ENCODE measurements at places on chromosomes 1 and 21.

DNA sequence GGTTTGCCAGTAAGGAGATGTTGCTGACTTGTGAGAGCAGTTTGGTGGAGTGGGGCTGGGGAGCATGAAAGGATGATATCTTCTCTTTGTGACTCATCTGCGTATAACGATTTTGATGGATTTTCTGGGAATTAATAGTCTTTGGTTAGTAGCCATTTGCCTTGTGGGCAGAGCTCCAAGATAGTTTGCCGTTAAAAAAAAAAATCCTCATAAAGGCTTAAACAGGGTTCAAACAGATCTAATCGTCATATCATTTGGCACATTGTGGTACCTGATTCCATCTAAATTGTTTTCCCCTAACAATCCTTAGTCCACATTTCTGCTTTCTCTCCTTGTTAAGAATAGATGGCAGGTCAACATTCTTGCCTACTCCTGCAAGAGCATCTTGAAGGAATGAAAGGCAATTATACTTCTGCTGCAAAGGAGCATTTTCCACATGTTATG, 168.0 kb downstream of the PPP1R12B start:
- no peak for DNase-seq

DNA sequence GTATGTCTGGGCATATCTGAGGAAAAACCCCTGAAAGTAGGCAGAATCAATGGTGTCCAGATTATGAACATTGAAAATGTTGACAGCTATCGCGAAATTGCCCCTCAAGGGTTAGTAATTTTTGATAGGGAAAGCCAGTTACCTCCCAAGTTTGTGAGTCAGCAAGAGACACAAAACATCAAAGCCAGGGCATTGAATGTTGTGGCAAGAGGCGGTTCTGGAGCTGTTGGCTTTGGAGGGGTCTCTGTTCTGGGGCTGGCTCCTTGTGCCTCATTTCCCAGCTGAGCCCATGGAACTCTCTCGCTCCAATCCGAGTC, 10.6 kb upstream of the S100A11 start:
- no peak for DNase-seq

GRCh38 chr1:226589008-226589733, 40.6 kb downstream of the STUM start:
- DNase-seq, result peak; percentile 43

GRCh38 chr1:224425279-224425884, 9.2 kb downstream of the WDR26 start:
- DNase-seq, result no peak

DNA sequence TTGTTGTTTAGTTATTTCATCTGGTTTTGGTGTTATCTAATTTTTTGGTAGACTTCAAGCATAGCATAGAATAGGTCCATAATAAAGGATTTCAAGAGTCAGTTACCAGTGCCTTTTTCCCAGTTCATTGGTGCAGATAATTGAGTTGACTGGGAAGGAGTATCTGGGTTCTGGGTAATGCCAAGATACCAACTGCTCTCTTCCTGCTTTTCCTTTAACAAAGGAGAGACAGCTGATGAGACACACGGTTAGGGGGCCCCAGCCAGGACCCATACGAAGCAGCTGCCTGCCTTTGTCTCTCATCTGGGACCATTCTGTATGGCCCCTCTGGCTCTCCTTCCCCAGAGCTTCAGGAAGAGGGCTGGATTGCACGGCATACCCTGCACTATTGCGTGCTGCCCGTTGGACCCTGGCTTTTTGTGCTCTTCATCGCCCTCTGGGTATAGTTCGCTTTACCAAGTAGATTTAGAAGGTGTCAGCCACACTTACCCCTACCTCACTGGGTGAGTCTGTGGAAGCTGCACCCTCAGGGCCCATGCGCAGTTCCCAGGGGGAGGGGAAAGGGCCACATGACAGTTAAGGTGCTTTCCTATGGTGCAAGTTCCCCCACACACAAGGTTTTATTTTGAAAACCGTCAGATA, 7.0 kb downstream of the NAV1 start:
- DNase-seq, result no peak

- peak; percentile 83 for DNase-seq
Measured at GRCh38 chr1:112358798-112359408, 37.1 kb upstream of the CTTNBP2NL start.

DNA sequence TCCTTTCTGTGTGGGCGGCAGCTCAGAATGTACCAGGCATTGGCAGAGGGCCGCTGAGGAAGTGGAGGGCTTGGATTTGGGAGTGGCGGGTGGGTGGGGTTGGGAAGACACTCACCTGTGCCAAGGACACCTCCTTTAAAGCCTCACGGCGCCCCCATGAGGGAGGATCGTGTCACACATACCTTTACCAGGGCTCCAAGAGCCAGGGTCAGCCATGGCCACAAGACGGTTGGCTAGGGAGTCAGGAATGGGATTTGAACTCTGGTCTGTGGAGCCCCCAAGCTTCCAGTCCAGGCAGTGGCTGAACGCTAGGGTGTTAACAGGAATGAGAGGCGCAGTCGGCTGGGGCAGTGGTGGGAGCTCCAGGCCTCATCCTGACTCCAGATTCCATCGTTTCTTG, 4.6 kb downstream of the NBL1 start:
- DNase-seq, result no peak

GRCh38 chr1:198929961-198930599, 291.2 kb downstream of the PTPRC start:
- DNase-seq, result no peak

- DNase-seq, result no peak
Measured at GRCh38 chr1:211320980-211321379, 5.7 kb upstream of the TRAF5 start.

DNA sequence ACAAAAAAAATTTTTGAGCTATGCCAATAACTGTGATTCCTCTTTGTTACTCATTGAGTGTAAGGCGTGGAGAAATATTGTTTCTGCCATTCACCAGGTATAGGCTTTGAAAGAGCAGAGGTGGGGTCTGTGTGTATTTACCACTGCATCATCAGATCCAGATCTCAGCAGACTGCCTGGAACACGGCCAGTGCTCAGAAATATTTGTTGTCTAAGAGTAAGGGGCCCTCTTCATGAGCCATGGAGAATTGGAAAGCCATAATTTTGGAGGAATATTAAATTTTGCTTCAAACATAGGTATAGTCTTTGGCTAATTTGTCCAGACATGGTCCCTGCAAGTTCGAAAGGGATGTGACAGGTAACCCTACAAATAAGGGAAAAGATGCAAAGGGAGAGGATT, 231.3 kb upstream of the IRF2BP2 start:
- no peak for DNase-seq

DNA sequence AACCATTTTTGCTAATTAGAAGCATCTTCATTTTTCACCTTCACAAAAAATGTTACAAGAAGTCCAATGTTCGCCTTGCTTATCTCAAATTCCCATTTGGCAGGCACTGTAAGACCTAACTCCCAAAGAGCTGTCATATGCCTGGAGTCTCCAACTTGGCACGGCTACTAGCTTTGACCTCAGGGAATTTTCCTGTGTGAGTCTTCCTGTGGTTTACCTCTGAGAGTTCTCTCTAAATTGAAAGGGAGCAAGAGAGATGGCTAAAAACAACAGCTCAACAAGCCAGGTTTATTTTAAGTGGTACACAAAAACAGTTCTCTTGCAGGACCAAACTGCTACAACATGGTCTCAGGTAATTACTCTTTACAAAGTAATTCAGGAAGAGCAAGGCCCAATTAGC, 756.0 kb upstream of the ADGRL2 start:
- no peak for DNase-seq

- no peak for DNase-seq
Measured at GRCh38 chr1:216210081-216210480, 213.2 kb downstream of the USH2A start.

GRCh38 chr1:48803474-48803873, 26.8 kb upstream of the BEND5 start:
- DNase-seq, result no peak

DNA sequence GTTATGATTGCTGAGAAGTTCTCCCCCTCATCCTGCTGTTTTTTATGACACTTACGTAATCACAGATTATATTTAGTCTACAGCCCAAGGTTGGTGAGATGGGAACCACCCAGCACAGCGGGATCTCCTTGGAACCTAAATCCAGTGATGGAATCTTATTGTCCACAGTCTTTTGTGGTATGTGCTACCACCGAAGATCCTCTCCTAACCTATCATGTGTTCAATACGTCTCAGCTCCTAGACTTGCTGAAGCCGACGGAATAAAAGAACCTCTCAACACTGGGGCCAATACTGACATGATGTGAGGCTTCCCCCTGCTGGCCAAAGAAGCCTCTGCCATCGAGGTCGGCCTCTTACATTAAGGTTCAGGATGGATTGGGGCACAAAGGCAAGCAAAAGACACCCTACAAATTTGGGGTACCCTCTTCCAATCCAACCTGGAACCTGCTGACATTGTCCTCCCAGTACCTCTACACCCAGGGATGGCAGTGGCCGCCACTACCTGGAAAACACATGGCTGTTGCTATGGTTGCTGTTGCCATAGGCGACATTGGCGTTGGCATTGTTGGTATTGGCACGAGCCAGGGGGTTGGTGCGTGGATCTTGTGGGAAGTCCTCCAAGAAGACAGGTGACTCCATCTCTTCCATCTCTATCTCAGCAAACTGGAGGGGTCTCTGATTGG, 19.4 kb upstream of the KIF21B start:
- DNase-seq, result peak; percentile 86

- DNase-seq, result no peak
Measured at GRCh38 chr1:179080866-179081686, 794 bp upstream of the TOR3A start.
